ENCODE measurements at places on chromosomes 11 and 22.
A peak's percentile ranks its signal among the peaks of the same experiment; 100 is the strongest.

DNA sequence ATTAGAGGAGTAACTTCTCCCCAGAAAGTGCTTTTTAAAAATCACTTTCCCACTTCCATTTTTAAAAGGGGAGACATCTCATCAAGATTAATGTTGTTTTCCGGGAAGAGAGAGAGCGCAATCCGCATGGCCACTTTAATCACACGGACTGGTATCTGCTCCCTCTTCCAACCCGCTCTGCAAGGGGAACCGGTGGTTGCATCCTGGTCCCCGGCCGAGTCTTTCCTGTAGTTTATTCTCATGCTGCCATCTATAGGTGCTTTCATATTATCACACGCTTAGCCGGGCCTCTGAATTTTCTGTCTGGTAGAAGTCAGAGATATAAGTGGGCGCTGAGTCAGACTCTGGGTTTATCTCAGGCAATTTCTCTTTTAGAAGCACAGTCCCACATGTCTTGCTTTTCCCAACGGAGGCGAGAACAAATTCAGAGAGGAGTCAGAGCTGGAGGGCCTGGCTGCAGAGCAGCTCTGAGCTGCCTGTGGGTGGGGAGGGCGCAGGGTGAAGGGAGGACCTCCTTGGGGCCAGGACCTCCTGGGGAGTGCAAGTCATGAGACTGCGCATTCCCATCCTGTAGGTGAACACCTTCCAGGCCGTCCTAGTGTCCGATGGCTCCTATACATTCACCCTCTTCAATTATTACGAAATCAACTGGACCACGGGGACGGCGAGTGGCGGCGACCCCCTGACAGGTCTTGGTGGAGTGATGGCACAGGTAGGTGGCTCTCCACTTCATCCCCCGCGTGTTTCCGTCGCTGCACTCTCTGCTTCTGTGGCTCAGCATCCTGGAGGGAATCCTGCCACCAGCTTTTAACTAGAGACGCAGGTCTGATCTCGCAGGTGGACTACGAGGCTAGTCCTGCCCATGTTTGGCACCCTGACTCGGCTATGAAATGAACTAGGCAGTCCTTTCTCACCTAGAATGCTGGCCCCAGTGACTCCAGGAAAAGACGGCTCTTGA lies 11.7 kb downstream of the TECTA start:
- DNase-seq, result peak; percentile 51

DNA sequence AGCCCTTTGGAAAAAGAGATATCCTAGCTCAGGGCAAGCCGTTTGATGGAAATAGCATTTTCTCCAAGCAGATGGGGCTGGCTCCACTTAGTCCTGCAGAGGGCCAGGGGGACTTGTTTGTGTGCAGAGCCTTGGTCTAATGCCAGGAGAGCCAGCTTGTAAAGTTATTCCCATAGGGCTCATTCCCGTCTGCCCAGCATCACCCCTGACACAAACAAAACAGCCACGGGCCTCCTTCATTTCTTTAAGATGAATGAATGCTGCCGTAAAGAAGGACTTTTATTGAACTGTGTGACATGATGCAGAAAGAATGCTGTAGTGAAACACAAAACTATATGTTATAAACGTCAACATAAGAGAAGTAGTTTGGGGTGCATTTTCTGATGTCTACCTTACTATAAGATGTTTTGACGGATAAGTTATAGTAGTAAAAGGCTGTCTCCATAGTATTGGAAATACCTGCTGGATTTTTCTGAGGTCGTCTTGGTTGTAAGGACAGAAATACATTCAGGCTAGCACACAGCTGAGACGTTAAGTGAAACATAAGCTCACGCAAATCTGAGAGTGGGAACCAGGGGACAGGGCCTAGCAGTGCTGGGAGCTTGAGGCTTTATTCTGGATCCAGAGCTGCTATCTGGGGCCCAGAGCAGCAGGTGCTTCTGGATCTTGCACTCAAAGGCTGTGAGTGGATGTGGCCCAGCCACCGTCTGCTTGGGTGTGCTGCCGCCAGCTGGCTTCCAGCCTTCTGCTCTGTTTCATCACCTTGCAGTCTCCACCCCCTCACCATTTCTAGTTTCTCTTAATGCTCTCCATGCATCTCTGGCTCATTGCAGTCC lies 53.3 kb downstream of the NCAM1 start:
- DNase-seq, result peak; percentile 75

DNA sequence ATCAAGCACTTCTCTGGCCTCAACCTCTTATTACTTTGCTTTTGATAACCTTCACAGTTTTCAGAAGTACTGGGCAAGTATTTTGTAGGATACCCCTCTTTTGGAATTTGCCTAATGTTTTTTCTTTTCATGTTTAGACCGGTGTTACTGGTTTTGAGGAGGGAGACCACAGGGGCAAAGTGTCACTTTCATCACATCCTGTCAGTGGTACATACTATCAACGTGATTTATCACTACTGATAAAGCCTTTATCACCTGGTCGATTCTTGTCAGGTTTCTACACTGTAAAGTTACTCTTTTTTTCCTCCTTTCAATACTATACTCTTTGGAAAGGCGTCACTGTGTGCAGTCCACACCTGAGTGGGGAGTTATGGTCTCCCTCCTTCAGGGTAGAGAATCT lies 26.7 kb downstream of the QSER1 start:
- DNase-seq, result no peak

DNA sequence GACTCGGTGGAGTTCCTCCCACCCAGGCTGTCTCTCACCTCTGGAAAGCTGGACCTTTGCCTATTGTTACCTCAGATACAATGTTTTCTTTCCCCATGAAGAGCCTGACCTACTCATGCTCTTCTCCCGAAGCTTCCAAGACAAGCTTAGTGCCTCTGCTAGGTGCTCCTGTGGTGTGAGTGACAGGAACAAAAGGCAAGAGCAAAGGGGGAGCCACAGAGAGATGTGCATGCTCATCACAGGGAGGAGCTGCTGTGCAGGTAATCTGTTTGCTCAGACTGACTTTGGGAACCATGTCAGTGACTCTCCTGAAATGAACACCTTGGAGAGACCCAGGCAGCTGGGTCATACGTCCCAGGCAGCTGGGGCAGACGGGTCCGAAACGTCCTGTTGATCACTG lies 53.6 kb upstream of the VSTM5 start:
- no peak for DNase-seq

GRCh38 chr11:43511959-43512358 lies 153.2 kb downstream of the TTC17 start:
- DNase-seq, result no peak

DNA sequence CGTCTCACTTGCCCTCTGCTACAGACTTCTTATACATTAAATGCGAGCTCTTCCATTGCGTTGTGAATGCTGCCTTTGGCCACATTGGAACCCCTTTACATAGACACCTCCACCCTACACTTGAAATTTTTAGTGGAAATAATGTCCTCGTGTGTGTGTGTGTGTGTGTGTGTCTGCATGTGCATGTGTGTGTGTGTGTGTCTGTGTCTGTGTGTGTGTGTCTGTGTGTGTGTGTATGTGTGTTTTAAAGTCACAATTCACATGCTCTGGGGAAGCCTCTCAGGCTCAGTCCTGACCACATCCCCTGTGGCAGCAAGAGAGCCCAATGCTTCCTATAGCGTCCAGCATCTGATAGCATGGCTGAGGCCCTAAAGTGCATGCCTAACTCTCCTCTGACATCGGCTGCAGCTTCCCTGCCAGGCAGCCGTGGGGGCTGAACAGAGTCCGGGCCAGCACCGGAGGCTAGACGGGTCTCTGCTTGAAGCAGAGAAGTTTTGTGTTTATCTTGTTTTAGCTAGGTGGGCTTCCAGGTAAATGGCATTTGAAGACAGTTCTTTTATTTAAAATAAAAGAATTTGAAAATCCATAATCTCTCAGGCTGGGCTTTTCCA lies 64.5 kb upstream of the EMID1 start:
- no peak for DNase-seq

- no peak for DNase-seq
Measured at GRCh38 chr11:113110046-113110445, 148.8 kb downstream of the NCAM1 start.

DNA sequence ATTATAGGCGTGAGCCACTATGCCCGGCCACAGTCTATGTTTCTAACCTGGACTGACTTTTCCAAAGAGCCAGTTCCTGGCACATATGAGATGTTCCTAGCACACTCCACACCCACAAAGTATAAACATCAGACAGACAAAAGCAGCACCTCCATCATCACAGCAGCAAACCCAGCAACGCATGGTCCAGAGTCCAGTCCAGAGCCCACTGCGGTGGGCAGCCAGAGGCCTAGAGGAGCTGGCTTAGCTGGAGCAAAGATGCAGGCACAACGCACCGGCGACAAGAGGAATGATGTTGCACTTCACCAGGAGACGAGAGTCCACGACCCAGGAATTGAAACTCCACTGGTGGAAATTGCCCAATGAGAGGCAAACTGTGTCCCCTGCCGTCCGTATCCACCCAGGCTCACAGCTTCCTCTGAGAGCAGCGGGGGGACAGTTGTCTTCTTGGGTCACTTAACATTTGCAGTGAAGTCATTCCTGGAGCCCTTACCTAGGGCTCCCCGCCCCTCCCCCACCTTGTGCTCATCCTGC lies 36.6 kb downstream of the RPS6KA4 start:
- DNase-seq, result no peak
